ENCODE measurements at places on chromosomes 16 and 17. TPM values are rescaled to one million over a fixed set of nuclear protein-coding genes. Genes with fewer than 3 reads are reported as not detected.
A peak's percentile ranks its signal among the peaks of the same experiment; 100 is the strongest.

DNA sequence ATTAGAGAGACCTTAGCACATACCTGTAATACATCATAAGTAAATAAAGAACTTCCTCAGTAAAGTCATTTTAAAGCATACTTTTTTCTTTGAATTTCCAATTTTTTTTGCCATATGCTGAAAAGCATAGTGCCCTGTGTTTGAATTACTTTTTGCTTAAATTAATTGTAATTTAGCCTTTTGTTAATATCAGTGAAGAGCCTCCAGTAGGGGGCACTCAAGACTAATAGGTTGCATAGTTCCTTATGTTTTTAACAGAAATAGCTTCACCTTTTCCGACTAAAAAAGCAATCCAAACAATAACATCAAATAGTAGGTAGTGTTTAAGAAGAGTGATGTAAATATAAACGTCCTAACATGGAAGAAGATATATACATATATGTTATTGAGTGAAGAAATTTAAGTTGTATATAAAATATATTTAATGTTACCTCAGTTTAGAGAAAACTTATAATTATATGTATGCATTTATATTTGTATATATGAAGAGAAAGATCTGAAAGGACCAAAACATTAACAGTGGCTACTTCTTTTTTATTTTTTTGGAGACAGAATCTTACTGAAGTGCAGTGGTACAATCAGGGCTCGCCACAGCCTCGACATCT is 18.6 kb downstream of the RAD51C start:
- peak; percentile 19 for DNase-seq

EVPLL gene
- total RNA-seq = 0.17 TPM

KRTAP2-3 gene
- total RNA-seq = 27.5 TPM

PER1 gene
- 78.3 TPM for total RNA-seq

HLF gene
- 0.67 TPM for total RNA-seq

CD300LB gene
- not detected for total RNA-seq

All from mammary epithelial cell (primary cell).